ENCODE measurements at places on chromosomes 16 and 17.

DNA sequence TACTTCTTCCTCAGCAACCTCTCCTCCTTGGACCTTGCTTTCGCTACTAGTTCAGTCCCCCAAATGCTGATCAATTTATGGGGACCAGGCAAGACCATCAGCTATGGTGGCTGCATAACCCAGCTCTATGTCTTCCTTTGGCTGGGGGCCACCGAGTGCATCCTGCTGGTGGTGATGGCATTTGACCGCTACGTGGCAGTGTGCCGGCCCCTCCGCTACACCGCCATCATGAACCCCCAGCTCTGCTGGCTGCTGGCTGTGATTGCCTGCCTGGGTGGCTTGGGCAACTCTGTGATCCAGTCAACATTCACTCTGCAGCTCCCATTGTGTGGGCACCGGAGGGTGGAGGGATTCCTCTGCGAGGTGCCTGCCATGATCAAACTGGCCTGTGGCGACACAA is 429 bp downstream of the OR2C1 start:
- peaks cover 2% of the 10 kb centered on the region for H3K27me3 ChIP-seq
- H3K27ac ChIP-seq: no peak overlapping the region
- no peaks in the 10 kb centered on the region for H3K36me3 ChIP-seq
- H3K4me3 ChIP-seq: no peak overlapping the region

DNA sequence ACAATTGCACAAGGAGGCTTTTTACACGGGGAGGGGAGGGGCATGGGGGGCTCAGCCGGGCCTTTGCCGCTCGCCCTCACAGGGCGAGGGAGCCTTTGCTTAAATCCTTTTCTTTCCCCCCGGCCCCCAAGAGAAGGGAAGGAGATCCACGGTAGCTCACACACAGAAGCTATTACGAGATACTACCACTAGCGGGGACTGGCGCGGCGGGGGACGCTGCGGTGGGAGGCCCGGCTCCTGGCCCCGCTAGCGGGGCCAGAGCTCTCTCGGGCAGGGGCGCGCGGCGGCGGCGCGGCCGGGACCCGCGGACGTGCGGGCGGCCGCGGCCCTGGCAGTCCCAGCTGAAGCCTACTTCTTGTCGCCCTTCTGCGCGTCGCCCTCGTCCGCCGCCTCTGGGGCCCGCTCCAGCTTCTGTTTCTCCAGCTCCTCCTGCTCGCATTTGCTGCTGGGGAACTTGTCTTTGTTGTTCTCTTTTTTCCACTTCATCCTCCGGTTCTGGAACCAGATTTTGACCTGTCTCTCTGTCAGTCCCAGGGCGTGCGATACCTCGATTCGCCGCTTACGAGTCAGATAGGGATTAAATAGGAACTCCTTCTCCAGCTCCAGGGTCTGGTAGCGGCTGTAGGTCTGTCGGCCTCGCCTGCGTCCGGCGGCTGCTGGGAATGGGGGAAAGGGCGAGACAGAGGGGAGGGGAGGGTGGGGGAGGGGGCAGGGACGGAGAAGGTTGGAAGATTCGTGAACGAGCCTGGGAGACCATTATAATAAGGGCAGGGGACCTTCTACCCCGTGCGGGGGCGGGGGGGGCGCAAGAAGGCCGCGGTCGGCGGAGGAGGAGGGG is 2.0 kb downstream of the HOXB8 start:
- peak; percentile 59 for DNase-seq
- H3K27ac ChIP-seq: no peak overlapping the region
- peaks cover 76% of the 10 kb centered on the region for H3K27me3 ChIP-seq
- H3K4me3 ChIP-seq: peak overlapping the region; percentile 72
- H3K36me3 ChIP-seq: no peaks in the 10 kb centered on the region

DNA sequence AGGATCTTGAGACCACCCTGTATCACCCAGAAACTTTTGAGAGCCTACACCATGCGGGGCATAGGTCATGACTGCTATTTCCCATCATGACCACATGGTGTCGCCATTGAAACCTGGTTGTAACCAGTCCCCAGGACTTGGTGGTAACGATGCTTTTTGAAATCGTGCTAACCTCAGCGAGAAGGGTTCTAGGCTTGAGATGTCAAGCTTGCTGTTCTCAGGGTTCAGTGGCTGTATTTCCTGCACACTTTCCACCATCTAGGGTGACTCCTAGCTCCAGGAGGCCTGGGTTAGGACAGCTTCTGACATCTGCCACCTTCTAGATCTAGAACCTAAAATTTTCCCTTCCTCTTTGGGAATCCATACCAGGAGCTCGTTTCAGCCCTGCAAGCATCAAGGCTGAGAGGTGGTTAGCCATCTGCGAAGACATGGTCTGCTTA is 13.0 kb upstream of the SPNS3 start:
- no peak overlapping the region for H3K27ac ChIP-seq
- H3K4me3 ChIP-seq: no peak overlapping the region
- no peaks in the 10 kb centered on the region for H3K27me3 ChIP-seq
- H3K4me1 ChIP-seq: peaks cover 3% of the 10 kb centered on the region

- no peak overlapping the region for H3K4me3 ChIP-seq
- no peaks in the 10 kb centered on the region for H3K36me3 ChIP-seq
- H3K4me1 ChIP-seq: peaks cover 8% of the 10 kb centered on the region
- peak; percentile 47 for DNase-seq
- no peak overlapping the region for H3K27ac ChIP-seq
- H3K27me3 ChIP-seq: no peaks in the 10 kb centered on the region
These were observed 42.0 kb upstream of the TMC5 start for GRCh38 chr16:19375561-19376158.

DNA sequence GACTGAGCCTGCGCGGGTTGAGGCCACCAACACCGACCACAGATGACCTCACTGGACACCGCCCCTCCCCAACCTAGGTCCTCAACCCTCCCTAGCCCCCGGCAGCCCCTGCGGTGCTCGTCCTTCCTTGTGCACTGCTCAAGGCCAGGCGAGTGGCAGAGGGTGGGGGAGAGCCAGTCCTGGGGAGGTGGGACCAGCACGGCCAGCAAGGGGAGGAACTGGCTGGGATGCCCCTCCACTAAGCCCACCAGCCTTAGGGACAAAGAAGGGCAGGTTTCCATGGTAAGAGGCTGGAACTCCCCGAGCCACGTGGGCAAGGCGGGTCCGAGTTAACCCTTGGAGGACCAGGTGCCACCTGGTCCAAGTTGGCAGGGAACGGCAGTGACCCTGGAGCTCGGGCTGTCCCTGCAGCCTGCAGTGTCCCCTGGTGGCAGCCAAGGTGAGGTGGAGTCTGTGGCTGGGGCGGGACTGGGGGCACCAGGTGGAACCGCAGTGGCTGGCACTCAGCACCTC is 9.2 kb downstream of the FSCN2 start:
- H3K4me3 ChIP-seq: no peak overlapping the region
- H3K4me1 ChIP-seq: no peaks in the 10 kb centered on the region
- no peak overlapping the region for H3K27ac ChIP-seq
- peaks cover 14% of the 10 kb centered on the region for H3K36me3 ChIP-seq

- no peak for DNase-seq
- peaks cover 21% of the 10 kb centered on the region for H3K27me3 ChIP-seq
- H3K4me1 ChIP-seq: no peaks in the 10 kb centered on the region
These were observed 72.1 kb upstream of the HNF1B start for GRCh38 chr17:37816950-37817349.

- no peak overlapping the region for H3K4me3 ChIP-seq
- DNase-seq: no peak
- peaks cover 4% of the 10 kb centered on the region for H3K27me3 ChIP-seq
- H3K4me1 ChIP-seq: no peaks in the 10 kb centered on the region
These were observed 21.7 kb downstream of the PPL start for GRCh38 chr16:4915226-4915761.

- no peak for DNase-seq
- no peak overlapping the region for H3K4me3 ChIP-seq
- H3K27me3 ChIP-seq: peaks cover 20% of the 10 kb centered on the region
- H3K4me1 ChIP-seq: no peaks in the 10 kb centered on the region
- no peaks in the 10 kb centered on the region for H3K36me3 ChIP-seq
- no peak overlapping the region for H3K27ac ChIP-seq
These were observed 22.7 kb downstream of the NXN start for GRCh38 chr17:956905-957304.

DNA sequence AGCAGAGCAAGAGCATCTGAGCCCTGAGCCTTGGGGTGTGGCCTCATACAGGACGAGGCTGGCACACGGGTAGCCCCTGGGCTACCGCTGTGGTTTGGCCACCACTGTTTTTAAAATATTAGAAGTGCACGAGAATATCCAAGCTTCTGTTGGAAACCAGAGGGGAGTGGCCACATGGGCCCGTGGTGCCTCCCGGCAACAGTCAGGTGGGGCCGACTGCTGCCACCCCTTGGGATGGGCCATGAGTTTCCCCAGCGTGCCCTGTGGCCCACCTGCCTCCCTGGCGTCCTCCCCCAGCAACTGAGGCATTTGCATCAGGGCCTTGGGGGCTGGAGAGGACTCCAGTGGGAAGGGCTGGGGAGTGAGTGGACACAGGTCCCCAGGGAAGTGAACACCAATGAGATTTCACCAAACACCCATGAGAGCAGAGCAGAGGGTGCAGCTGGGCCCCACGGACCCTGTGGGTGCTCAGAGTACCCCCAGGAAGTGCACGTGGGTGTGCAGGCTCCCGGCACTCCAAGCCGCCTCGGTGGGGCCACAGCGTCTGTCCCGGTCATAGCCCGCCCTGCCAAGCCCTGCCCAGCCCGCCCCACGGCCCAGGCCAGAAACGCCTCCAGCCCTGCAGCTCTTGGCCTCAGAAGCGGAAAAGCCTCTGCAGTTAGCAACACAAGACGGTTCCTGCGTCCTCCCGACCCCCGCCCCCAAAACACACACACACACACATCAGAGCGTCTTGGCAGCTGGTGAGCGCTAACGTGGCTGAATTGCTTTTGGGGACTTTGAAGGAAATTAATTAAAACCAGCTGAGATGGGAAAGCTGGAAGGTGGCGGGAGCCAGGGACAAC is 22.7 kb downstream of the ZNF469 start:
- H3K4me3 ChIP-seq: no peak overlapping the region
- H3K36me3 ChIP-seq: no peaks in the 10 kb centered on the region
- H3K27ac ChIP-seq: no peak overlapping the region
- DNase-seq: no peak

GRCh38 chr16:18803569-18804462 is 2.5 kb upstream of the ARL6IP1 start:
- DNase-seq: no peak
- H3K27me3 ChIP-seq: peaks cover 2% of the 10 kb centered on the region
- H3K4me3 ChIP-seq: no peak overlapping the region
- peak overlapping the region; percentile 92 for H3K27ac ChIP-seq

- H3K4me1 ChIP-seq: peaks cover 12% of the 10 kb centered on the region
- peaks cover 27% of the 10 kb centered on the region for H3K36me3 ChIP-seq
- DNase-seq: no peak
- no peaks in the 10 kb centered on the region for H3K27me3 ChIP-seq
- no peak overlapping the region for H3K27ac ChIP-seq
These were observed 8.4 kb downstream of the NDUFAB1 start for GRCh38 chr16:23587726-23588125.

DNA sequence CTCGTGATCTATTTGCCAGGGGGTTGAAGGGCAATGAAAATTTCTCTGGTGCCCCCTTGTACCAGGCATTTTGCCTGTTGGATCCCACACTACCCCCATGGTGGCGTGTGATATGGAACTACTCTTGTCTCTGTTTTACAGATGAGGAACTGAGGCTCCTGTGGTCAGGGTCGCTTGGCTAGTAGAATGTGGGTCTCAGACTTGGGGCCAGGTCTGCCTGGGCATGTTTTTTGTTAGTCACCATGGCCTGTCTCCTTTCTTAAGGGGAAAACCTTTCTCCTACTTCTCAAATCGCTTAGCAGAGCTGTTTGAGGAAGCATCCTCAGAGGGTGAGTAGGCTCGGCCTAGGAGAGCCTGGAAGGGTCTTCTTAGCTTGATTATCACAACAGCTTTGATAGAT is 51.2 kb downstream of the CLEC16A start:
- no peak for DNase-seq
- no peak overlapping the region for H3K4me3 ChIP-seq
- peaks cover 47% of the 10 kb centered on the region for H3K4me1 ChIP-seq
- H3K27me3 ChIP-seq: no peaks in the 10 kb centered on the region

All from activated CD4-positive, alpha-beta memory T cell treated with anti-CD3 and anti-CD28 coated beads for 36 hours (primary cell).